ENCODE measurements at places on chromosomes 5 and 9.

- no peak for DNase-seq
These were observed 58.6 kb downstream of the ENC1 start for GRCh38 chr5:74581988-74582365.

GRCh38 chr9:136078024-136078423 is 17.1 kb downstream of the NACC2 start:
- DNase-seq: no peak

DNA sequence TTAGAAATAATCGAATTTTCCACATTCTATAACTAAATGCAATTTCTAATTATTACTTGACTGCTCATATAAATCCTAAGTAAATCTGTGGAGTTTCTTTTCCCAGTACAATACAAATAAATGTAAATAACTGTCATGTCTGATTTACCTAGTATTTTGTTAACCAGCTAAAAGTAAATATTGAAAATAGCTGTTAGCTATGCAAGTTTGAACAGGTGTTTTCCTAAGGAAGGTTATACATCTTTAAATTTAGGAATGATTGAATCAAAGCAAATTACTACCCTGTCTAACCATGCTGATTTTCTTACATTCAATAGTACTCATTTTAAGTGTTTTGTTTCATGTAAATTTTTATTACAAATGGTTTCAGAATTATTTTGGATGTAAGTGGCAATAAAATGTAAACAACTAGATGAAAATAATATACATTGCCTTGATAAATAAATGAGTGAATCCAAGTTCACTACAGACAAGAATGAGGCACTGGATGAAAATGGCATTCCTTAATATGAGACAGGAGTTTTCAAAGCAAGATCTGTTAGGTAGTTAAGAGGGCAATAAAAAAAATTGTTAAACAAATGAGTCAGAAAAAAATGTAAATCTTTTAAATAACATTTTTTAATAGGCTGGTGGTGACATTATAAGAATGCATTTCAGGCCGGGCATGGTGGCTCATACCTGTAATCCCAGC is 15.8 kb downstream of the MCIDAS start:
- no peak for DNase-seq

DNA sequence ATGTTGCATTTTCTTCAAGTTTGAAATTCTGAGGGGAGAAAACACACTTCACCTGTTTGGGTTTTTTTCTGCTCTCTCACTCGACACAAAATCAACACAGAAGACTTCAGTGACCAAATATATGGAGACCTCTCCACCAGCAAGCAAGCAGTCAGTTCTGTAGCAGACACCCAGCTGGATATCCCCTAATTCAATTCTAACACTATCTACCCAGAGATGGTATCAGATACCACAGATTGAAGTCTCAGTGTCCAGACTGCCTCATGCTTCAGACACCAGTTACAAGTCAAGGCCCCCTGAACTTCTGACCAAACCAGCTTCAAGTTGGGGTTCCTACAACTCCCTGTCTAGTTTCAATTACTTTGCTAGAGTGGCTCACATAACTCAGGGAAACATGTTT is 97.8 kb downstream of the INVS start:
- no peak for DNase-seq

DNA sequence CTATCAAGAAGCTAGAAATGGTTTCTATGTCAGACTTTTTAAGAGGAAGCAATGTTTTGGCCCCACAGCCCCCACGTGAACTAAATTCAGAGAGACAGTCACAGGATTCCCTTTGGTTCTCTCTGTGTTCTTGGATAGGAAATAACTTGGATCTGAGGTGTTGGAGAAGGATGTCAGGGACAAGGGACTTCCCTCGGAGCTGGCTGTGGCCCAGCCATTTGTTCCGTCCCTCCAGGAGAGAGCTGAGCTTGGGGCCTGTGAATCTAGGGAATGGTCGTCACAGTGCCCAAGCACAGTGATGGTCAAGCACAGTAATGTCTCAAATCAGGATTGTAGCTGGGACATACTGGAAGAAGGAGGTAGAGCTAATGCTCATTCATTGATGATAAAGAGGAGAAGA is 2.0 kb downstream of the C7 start:
- no peak for DNase-seq

- DNase-seq: no peak
These were observed 12.9 kb downstream of the TJP2 start for GRCh38 chr9:69186841-69187611.

- DNase-seq: no peak
These were observed 8.9 kb downstream of the CTNNA1 start for GRCh38 chr5:138762110-138762509.

GRCh38 chr5:179475208-179475751 is 75.1 kb upstream of the RUFY1 start:
- no peak for DNase-seq

DNA sequence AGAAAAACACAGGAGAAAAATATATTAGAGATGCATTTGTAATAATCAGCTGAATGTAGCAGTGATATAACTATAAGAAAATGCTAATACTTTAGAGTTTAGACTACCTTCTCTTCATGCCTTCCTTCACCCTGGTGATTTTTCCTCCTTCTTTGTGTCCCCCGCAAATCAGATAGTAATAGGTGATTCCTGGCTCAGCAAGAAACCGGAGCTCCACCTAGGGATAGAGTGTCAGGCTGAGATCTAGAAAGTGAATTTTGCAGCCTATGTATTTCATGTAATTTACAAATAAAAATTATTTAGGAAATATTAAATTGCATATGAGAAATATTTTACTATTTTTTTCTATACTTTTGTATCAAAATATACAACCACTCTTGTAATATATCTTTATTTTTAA is 109.8 kb upstream of the ST8SIA4 start:
- DNase-seq: no peak

Data from T-helper 2 cell treated with Interferon-gamma antibody and Interleukin-4, amounts not matched to agents 5 μg/mL and 100 μg/mL, for 36 hours (primary cell).